Globus pallidus (tissue), 1 donor: ENCODE measurements at places on chromosomes 1 and 21.

GRCh38 chr1:2982615-2983318 is 38.5 kb upstream of the ACTRT2 start:
- peak; percentile 85 for DNase-seq

- DNase-seq: no peak
Observed at GRCh38 chr1:216459651-216460207, 36.5 kb upstream of the USH2A start.

- no peak for DNase-seq
Observed at GRCh38 chr21:46491553-46491952, 32.9 kb downstream of the DIP2A start.

- DNase-seq: no peak
Observed at GRCh38 chr21:14686466-14687267, 140.6 kb upstream of the SAMSN1 start.

- DNase-seq: no peak
Observed at GRCh38 chr1:184768467-184768866, 13.8 kb upstream of the EDEM3 start.

DNA sequence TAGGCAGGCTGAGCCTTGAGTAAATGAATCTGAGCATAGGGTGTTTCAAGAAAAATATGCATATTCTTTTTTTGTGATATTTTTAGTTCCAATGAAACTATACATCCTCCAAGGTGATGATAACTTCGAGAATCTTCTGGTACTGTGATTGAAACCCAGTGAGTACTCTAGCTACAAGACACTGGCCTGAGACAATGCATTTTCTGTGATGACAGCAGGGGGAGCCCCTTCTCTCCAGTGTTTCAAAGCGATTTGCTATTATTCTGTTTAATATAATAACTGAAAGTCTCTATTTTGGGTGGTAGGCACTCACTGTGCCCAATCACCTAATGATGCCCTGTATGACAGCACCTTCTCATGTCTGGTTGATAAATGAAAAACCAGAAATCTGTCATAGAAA is 12.1 kb downstream of the IRF2BP2 start:
- peak; percentile 60 for DNase-seq
